ENCODE measurements at places on chromosomes 11 and 22.
A peak's percentile ranks its signal among the peaks of the same experiment; 100 is the strongest.

- no peak for DNase-seq
Observed at GRCh38 chr11:75719340-75720239, 2.0 kb downstream of the MOGAT2 start.

DNA sequence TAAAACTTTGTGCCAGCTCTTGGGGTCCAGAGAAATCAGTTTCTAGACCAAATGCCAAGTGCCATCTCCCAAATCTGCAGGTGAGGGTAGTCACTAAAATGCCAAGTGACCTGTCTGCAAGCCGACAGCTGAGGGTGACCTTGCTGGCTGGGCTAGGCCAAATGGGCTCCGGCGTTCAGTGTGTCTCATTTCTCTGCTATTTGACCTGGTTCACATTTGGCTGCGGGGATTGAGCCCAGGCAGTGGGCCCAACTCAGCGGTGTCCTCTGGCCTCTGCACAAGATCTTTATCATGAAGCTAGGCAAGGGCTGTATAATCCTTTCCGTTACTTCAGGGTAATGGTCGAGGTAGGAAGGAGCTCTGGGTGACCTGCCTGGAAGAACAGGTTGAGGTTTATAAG is 87.5 kb downstream of the SNX19 start:
- no peak for DNase-seq

DNA sequence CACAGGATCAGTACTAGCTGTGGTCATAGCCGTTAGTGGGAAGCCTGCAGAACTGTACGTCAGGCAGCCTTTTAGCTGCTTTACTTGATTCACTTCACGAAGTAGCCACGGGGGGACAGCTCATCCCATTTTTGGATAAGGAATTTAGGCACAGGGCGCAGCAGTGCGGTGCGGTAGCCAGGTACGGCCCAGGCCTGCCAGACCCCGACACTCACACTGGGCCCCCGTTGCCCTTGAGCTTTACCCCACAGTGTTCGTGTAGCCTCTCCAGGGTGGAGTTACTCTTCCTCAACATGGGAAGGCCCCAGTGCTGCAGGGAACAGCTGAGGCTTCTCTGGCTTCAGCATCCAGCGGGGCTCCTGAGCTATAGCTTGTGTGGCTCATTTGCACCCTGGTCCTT is 59.4 kb downstream of the SBF1 start:
- DNase-seq, result no peak

- DNase-seq, result no peak
Observed at GRCh38 chr11:60973699-60974098, 2.2 kb downstream of the CD6 start.

DNA sequence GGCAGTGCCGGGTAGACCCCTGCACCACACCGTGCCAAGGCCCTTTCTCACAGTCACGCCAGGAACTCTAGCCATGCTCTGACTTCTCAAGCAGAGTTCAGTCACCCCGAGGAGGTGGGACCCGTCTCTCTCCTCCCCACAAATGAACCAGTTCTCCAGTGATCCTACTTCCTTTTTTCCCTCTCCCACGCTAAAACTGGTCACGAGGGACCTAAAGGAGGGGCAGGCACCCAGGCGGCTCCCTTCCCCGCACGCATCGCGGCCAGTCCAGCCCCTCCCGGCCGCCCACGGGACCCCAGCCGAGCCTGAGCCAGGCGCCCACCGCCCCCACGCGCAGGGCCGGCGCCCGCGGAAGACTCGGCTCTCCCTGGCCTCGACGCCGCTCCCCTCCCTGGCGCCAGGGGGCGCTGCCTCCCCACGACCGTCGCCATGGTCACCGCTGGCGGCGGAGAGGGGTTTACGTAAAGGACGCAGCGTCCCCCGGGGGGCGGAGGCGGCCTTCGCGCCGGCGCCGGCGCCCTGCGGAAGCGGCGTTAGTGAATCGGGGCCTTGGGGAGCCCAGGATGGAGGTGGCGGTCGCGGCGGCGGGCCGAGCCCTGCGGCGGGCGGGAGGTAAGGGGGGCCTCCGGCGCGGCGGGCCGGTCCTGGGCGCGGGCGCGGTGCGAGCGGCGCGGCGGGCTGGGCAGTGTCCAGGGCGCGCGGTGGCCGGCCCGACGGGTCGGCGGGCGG is at the start of gene DAGLA:
TSS of gene DAGLA (plus strand) at position 499 of the 729 bp plus-strand sequence. CDS start 39,765 bp downstream, outside the sequence.
- DNase-seq, result peak; percentile 83

DNA sequence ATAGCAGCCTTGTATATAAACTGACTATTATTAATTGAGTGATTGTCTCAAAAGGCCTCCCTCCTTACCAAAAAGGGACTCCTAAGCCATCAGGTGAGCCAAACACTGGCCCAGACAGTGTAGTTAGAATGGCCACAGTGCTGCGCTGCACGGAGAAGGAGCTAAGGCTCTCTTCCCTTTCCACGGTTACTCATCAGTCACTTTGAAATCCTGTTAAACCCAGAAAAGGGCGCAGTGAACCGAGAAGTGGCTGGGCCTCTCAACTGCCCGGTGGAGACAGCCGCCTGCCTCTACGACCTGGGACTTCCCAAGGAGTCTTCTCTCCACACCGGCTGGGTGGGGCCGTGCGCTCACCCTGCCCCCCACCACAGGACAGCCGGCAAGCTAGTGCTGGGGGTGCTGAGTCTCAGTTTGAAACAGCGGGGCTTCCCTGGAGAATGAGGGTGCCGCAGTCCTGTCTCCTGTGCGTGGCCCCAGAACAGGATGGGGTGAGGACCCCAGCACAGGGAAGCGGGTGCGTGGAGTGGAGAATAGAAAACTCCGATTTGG is 1.3 kb downstream of the MYH9 start:
- peak; percentile 66 for DNase-seq

DNA sequence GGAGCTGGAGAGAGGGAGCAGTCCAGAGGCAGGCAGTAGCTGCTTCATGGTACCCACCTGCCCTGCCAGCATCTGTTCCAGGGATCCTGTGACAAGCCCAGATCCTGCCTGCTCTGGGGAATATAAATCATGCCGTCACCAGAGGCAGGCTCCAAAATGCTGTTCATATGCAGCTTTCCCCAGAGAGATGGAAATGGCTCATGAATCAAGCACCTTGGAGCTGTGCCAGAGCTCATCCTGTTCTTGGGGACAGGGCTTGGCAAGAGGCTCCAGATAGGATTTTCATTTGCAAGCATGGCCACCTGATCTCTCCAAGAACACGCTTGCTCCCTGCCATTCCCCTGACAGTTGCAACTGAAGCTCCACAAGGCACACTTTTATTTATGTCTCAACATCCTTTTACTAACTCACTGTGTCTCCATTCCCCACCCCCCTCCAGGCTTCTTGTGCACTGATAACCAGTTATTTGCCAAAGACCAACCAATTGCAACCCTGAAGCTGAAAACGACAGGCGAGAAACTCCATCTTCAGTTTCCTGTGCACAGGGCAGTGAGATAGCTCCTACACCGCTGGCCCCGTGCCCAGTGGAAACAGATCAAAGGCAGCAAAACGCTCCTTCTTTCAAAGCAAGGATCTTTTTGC is 115.8 kb upstream of the PITPNB start:
- peak; percentile 68 for DNase-seq

- no peak for DNase-seq
Observed at GRCh38 chr11:58530236-58530635, 22.3 kb upstream of the OR5B21 start.

GRCh38 chr22:44449061-44449682 is 48.9 kb downstream of the RTL6 start:
- peak; percentile 89 for DNase-seq

DNA sequence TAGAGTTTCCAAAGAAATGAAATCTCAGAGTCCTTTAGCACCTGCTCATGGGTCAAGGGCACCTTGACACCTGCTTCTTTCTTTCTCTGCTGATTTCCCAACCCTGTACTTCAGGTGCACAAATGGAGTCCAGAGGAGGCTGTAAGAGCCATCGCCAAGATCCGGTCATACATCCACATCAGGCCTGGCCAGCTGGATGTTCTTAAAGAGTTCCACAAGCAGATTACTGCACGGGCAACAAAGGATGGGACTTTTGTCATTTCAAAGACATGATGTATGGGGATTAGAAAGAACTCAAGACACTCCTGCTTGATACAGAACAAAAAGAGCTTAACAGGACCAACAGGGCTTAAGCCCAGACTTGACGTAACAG is 5.9 kb downstream of the PTPMT1 start:
- DNase-seq, result no peak

GRCh38 chr22:46561435-46561905 is 24.1 kb upstream of the CELSR1 start:
- no peak for DNase-seq

DNA sequence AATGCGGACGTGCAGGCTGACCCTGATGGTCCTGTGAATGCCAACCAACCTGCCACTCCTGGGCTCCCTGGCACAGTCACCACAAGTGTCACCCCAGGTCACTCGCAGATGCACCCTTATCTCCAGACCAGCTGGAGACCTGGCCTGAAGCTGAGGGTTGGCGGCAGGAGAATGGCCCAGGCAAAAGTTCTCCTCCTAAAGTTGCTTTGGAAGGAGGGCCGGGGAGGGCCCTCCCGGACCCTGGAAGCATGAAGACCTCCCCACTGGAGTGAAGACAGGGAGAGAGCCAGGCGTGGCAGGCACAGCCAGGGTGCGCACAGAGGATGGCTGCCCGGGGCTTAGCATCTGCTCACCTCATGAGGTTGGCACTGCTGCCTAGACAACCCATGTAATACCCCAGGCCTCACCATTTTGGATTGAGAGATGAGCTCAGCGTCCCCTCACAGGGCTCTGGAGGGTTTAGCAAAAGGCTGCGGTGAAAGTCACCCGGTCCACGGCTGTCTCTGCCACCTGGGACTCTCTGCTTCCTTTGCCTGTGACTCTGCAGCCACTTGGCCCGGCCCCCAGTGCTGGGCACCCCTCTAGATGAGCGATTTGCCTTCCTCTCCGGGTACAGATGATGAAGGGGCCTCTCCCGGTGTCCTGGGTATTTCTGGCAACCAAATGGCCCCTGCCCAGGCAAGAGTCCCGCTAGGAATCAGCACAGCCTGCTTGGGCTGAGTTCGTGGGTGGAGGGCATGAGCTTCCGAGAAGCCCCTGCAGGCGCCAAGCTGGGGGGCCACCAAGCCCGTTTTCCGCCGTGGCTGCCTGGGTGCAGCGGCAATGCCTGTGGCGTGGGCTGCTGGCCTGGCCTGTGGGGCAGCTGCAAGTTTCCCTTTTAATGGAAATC is 48.3 kb upstream of the SEPTIN5 start:
- DNase-seq, result no peak

- DNase-seq, result no peak
Observed at GRCh38 chr11:1480555-1481482, 5.8 kb downstream of the MOB2 start.

GRCh38 chr11:27064086-27064485 is 23.5 kb downstream of the BBOX1 start:
- DNase-seq, result no peak

GRCh38 chr11:61507962-61508861 is at the start of gene LRRC10B:
Gene LRRC10B, plus strand, starts transcription at chr11:61508749. Its CDS starts 250 bp downstream, at chr11:61508999.
- peak; percentile 51 for DNase-seq

DNA sequence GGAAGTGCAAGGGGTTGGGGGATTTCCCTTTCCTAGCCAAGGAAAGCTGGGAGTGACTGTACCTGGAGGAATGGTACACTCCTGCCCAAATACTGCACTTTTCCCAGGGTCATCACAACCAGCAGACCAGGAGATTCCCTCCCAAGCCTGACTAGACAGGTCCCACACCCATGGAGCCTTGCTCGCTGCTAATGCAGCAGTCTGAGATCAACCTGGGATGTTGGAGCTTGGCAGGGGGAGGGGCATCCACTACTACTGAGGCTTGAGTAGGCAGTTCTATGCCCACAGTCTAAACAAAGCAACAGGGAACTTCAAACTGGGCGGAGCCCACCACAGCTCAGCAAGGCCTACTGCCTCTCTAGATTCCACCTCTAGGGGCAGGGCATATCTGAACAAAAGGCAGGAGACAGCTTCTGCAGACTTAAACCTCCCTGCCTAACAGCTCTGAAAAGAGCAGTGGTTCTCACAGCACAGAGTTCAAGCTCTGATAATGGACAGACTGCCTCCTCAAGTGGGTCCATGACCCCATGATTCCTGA is 58.5 kb downstream of the SLC22A9 start:
- no peak for DNase-seq

DNA sequence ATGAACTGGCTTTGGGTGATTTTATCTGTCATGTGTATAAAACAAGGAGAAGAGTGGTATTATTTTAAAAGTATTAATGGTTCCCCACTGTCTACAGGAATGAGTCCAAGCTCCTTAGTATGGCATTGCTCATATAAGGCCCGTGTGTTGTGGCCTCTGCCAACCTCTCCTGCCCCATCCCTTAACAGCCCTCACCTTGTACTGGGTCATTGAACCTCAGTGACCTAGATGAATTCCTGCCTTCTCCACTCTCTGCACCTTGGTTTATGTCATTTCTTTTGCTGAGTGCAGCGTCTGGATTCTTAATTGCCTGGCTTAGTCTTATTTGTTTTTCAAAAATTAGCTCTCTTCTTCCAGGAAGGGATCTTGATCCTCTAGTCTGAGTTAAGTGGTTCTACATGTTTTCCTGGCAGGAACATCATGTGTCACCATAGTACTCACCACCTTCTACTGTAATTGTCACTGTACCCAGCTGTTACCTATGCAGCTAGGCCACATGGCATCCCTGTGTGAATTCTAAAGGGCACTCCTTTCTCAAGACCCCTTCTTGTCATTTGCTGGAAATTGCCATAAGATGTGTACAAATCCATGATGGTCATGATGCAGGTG is 36.2 kb upstream of the POGLUT3 start:
- DNase-seq, result no peak

- no peak for DNase-seq
Observed at GRCh38 chr22:29801153-29801552, 34.0 kb downstream of the UQCR10 start.

DNA sequence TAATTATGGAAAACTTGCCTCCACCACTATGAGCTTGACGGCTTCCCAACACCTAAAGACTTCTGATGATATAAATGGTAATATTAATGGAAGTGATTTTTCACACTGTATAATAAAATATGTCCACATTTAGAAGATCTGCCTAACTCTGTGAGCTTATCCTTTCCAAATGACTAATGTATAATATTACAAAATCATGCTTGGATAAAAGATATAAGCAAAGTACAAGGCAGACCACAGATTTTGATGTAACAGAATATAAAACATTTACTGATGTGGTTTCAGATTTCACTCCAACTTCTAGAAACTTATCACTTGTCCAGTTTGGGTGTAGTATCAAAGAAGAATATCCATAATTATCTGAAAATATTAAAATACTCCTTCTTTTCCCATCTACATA is 36.9 kb downstream of the GALNT18 start:
- DNase-seq, result no peak

DNA sequence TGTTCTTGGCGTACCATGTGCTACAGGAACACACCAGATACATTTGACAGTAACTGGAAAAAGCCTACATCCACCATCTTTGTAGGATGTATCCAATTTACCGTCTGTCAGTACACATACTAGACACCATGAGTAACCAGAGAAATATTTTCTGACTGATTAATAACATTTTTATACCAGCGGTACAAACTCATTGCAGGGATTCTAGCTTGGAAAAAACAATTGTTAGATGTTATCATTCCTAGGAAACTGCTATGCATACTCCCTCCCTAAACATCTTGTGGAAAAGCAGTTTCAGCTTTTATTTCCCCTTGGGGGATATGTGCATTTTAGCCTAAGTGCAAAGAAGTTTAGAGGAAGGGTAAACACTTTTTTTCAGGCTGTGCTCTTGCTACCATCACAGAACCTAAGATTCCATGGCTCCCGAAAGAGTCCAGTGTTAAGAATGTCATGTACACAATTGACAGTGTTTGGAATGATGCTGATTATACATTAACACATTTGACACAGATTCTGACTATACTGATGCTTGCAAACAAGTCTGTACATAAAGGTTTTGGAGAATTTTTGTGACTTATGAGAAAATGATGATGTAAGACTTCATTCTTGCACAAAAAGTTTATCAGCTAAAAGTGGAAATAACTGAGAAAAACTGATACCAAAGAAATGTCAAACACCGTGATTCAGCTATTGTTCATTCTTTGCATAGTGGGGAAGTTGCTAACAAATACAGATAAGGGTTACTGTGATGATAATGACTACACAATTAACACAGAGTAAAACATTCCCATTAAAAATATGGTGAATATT is 23.7 kb downstream of the NCF4 start:
- no peak for DNase-seq
